ENCODE measurements at places on chromosomes 1 and 21.

GRCh38 chr1:1788646-1789431, 10.6 kb upstream of the NADK start:
- DNase-seq, result no peak

- no peak for DNase-seq
These were observed 113.7 kb downstream of the FAF1 start for GRCh38 chr1:50846224-50846839.

- DNase-seq, result no peak
These were observed 347.1 kb downstream of the AJAP1 start for GRCh38 chr1:5001466-5001865.

DNA sequence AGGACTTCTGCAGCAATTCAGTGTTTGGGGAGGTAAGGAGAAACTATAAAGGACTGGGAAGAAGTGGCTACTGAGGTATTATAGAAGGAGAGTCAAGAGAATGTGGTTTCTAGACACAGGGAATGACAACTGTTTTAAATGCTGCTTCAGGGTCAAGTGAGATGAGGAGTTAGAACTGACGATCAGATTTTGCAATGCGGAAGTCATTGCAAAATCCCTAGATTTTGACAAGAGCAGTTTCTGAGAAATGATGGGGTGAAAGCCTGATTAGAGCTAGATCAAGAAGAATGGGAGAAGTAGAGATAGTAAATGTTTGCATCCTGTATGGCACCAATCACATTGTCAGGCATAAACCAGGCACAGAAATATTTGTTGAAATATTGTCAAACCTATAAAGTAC, 4.7 kb upstream of the TSNAX start:
- no peak for DNase-seq

DNA sequence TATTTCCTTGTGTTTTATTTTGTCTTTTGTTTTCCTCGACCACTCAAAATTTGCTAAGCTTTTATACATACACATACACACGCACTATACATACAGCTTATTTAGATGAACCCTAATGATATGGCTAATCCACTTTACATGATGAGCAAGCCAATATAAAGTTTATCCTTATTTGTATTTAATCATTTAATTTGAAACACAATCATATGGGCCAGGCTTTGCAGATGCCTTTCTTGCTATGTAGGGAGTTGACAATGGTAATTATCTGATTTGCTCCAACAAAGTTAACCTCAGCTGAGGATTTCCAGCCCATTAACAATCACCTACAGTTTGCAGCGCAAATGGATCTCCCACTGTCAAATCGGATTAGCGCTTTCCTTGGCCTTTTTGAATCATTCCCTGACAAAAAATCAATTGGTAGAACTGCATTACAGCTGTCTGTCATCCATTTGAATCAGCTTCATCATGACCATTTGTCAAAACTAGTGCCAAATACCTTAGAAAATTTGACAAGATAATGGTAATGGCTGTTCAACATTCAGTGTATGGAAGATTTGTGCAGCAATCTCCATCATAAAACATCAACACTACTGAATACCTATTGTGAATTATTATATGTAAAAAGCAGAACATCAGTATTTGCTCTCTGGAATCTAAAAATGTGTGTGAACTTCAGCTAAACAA, 352.6 kb downstream of the MRPL39 start:
- no peak for DNase-seq
